ENCODE measurements at places on chromosomes 13 and 19.
A peak's percentile ranks its signal among the peaks of the same experiment; 100 is the strongest.

DNA sequence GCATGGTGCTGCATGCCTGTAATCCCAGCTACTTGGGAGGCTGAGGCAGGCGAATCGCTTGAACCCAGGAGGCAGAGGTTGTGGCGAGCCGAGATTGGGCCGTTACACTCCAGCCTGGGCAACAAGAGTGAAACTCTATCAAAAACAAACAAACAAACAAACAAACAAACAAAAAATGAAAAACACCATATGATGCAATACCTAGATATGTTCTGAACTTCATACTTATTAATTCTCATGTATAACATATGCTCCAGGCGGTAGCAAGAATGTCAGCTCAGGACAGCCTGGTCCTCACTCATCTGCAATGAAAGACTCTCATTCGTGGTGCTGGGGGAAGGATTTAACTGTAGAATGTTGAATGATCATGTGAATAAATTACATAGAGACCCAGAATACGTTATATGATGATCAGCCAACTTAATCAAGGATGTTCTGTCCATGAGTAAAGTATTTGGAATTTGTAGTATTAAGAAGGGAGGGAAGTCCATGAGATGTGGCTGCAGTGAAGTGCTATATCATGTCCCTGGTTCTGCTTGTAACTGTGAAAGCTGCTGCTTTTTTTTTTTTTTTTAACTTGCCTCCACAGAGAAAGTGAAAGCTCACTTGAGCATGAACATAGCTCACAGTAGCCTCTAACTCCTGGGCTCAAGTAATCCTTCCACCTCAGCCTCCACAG is 206.8 kb downstream of the UQCRFS1 start:
- DNase-seq, result no peak

DNA sequence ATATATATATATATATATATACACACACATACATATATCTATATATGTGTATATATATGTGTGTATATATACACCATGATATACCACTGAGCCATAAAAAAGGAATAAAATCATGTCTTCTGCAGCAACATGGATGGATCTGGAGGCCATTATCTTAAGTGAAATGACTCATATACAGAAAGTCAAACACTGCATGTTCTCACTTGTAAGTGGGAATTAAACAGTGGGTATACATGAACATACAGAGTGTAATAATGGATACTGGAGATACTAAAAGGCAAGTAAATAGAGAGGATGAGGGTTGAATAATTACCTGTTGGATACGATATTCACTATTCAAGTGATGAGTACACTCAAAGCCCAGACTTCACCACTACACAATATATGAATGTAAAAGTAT is 332.6 kb downstream of the SLITRK1 start:
- no peak for DNase-seq

DNA sequence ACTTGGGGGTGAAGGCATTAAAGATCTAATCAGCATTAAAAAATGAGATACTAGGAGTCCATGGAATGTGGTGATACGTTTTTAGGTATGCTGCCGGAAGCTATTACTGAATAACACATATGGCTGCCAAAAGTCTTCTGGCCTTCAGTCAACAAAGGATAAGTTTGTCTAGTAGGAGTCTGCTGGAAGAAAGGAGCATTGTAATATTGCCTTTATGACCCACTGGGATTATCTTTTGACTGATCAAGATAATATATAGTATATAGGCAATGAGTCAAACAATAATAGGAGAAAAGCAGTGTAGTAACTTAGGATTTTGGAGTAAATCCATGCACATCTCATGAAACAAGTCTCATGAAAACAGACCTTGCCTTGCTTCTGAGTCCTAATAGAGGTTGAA is 295.4 kb downstream of the SLITRK6 start:
- DNase-seq, result no peak

GRCh38 chr19:58311345-58311865 is 6.2 kb downstream of the ERVK3-1 start:
- DNase-seq, result no peak

- DNase-seq, result no peak
Observed at GRCh38 chr13:102907886-102908515, 62.2 kb downstream of the ERCC5 start.

GRCh38 chr19:48454150-48454730 is 1.1 kb upstream of the KCNJ14 start:
- DNase-seq, result no peak

DNA sequence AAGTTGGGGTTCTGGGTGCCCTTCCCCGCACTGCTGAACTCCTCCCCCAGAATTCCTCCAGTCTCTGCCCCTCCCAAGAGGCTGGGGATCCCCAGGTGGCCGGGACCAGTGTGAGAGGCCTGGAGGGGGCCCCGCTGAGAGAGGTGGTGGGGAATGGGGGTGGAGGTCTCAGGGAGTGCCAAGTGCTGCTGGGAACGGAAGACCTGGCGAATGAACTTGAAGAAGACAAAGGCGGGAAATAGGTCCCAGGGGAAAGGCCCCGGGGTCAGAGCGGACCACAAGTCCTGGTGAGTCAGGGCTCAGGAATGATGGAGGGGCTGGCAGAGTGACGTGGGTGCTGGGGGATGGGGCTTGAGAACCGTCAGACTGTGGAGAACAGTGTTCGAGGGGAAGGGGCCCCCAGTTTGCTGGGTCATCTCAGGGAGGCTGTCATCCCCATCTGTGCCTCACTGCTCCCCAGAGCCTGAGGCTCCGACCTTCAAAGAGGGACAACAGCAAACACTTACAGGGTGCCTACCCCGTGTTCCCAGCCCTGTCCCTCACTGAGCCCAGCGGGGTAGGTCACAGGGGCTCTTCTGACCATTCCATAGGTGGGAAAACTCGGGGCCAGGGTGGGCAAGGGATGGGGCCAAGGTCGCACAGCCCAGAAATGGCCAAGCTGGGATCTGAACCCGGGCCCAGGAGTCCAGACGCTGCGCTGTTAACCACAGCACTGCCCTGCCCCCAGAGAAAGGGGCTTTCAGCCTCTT is 16.0 kb upstream of the SEMA6B start:
- no peak for DNase-seq

DNA sequence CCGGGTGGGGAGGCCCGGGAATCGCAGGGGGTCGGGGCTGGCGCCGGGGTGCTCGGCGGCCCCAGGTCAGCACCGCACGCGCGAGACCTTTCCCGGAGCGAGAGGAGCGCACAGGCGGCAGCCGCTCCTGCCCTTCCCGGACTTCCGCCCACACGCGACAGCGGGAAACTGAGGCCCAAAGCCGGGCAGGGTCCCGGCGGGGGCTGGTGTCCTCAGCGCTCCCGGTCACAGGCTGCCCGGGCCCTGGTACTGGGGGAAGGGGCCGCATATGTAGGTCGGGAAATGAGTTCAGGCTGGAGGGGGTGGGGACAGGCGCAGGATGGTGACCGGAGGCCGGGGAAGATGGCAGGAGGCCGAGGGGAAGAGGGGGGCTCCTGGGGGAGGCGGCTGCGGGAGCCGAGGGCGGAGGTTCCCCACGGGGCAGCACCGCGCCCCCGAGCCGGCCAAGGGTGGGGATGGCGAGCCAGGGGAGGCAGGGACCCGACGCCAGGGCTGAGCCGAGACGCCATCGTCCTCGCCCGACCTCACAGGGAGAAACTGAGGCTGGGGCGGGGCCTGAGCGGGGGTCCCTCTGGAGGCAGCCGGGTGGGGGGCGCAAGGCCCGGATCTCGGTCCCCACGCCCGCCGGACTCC is 662 bp downstream of the CBARP start:
- DNase-seq, result peak; percentile 35
